CD14-positive monocyte (primary cell): ENCODE measurements at places on chromosomes 7 and 10.

- no peak for DNase-seq
These were observed 121.5 kb downstream of the NKX6-2 start for GRCh38 chr10:132664407-132664806.

GRCh38 chr7:158277219-158278141, 310.1 kb downstream of the PTPRN2 start:
- no peak for DNase-seq

GRCh38 chr7:27245798-27246691, 3.4 kb downstream of the EVX1 start:
- no peak for DNase-seq

- no peak for DNase-seq
These were observed 75.4 kb downstream of the FGFR2 start for GRCh38 chr10:121522831-121523230.

DNA sequence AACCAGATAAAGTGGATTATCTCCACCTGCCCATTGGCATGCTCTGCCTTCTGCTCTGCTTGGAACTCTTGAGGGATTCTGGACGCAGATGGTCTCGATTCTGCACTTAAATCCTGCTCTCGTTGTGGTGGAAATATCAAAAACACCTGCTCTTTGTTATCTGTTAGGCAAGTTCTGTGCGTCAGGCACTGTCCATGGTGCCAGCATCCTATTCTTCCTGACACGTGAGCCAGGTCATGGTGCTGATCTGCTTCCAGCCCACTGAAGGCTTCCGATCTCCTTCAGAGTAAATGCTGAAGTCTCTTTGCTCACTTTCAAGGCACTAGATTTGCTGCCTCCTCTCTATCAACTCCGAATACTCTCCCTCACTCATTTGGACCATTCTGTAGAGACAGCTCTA, 505.6 kb downstream of the HTR7 start:
- no peak for DNase-seq

GRCh38 chr7:155874010-155874409, 61.7 kb upstream of the SHH start:
- no peak for DNase-seq

DNA sequence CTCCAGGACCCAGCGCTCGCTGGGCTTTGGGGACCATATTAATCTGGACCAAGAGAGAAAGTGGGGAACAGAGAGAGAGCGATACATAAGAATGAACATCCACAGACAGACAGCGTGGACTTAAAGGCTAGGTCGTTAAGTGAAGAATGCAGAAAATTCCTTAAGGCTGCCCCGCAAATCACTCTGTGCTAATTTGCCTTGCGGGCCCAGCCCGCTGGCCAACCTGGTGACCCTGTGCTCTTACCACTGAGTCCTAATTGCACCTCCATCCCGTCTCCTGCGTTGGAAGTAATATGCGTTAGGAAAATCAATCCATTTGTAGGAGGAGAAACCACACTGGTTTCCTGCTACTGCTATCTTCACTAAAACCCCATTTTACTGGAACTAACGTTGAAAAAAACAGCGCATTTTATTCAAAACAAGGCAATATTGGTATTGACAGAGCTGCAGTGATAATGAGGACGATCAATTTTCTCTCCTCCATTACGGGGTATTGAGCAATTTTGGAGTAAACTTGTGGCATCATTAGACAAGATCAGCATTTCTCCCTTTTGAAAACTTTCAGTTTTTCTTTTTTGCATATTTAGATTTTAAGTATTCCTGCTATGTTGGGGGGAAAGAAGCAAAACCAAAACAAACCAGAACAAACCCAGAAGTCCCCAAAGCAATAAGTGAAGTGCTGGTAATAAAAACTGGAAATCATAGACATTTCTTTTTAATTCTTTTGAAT, 85.2 kb downstream of the WDFY4 start:
- no peak for DNase-seq

GRCh38 chr10:100128951-100129350, 47.3 kb upstream of the CPN1 start:
- DNase-seq, result no peak

DNA sequence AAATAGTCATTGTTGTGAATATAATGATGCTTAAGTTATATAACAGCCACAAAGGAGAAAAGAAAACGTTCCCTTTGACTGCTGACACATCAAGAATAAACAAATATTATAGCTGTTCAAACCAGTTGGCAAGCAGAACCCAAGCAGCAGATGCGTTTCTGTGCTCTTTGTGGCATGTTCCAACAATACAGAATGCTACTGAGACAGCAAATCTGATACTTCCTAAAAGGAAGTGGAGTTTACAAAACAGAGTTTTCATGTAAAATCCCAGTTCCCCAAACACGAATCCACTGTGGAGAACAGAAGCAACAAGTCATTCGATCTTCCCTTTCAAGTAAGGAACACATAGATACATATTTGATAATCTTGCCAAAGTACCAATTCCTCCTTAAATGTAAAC, 170.9 kb upstream of the ASAH2 start:
- DNase-seq, result peak; percentile 67

- DNase-seq, result no peak
These were observed 3.5 kb upstream of the AKR1D1 start for GRCh38 chr7:138072726-138073125.

- DNase-seq, result no peak
These were observed 9.6 kb downstream of the GDF10 start for GRCh38 chr10:47309408-47310089.

DNA sequence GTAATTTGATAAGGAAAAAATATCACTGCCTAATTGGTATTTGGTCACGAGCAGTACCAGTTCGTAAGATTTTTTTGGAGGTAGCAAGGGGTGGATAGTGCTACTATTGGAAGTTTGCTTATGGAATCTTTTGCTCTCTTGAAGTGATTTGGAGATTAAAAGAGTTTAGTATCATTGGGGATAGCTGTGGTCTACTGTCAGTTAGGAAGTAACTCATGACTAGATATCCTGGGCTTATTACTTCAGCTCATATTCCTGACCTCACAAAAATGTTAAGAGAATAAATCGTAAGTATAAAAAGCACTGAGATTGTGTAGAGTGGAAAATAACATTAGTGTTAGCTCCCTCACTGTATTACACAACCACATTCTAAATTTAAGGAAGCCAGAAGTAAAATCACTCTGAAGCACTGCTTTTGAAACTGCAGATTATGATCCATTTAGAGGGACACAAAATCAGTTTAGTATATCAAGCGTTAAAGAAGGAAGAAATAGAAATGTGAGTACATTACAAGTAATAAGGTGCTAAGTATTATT, 22.6 kb downstream of the SGPL1 start:
- DNase-seq, result no peak

GRCh38 chr10:122022276-122022675, 33.3 kb downstream of the TACC2 start:
- DNase-seq, result no peak

GRCh38 chr7:45066409-45066808, 22.4 kb downstream of the NACAD start:
- DNase-seq, result no peak

- no peak for DNase-seq
These were observed 70.6 kb downstream of the CNNM2 start for GRCh38 chr10:102988404-102989314.

DNA sequence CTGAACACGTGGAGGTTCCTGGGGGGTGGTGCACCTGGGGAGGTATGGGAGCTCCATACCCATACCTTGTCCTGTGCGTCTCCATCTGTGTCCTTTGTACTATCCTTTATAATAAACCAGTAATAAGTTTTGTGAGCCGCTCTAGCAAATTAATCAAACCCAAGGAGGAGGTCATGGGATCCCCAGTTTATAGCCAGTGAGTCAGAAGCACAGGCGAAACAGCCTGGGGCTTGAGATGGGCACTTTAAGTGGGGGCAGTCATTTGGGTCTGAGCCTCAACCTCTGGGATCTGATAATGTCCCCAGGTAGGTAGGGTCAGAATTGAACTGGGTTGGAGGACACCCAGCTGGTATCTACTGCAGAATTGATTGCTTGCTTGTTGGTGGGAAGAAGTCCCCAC, 16.9 kb downstream of the SNX10 start:
- DNase-seq, result no peak

GRCh38 chr10:76329891-76330575, 898.6 kb downstream of the LRMDA start:
- DNase-seq, result no peak

GRCh38 chr10:119104654-119105015, 722 bp downstream of the DENND10 start:
- DNase-seq, result peak; percentile 10

- DNase-seq, result no peak
These were observed 244.0 kb downstream of the HGF start for GRCh38 chr7:81525841-81526240.

DNA sequence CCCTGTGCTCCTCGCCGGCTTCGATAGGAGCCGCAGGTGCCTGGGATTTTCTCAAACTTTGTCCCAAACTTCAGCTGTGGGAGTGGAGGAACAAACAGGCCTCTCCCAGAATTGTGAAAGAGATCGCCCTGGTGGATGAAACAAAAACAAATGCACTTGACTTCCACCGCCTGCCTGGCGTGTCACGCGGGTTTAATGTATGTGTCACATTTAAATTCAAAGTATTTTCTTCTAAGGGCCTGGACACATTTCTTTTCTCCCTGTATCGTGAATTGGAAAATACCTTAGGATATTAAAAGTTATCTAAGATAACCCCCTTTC, 694 bp upstream of the WASL start:
- peak; percentile 82 for DNase-seq

DNA sequence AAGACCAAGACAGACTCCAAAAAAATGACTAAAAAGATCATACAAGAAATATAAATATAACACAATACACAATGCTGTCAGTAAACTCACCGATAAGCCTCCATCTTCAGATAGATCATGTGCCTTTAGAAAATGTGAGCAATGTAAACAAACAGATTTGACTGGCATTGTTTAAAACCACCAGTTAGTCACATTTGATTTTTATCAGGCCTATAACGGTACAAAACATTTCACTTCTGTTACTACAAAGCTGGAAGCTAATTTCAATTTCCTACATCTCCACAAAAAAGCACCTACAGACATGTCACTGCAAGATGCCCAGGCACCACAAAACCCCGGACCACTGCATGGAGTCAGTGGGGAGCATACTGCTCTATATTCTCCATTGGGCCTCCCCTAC, 18.9 kb downstream of the SGMS1 start:
- DNase-seq, result no peak

- peak; percentile 41 for DNase-seq
These were observed 183.8 kb downstream of the PRKCQ start for GRCh38 chr10:6396226-6396625.

DNA sequence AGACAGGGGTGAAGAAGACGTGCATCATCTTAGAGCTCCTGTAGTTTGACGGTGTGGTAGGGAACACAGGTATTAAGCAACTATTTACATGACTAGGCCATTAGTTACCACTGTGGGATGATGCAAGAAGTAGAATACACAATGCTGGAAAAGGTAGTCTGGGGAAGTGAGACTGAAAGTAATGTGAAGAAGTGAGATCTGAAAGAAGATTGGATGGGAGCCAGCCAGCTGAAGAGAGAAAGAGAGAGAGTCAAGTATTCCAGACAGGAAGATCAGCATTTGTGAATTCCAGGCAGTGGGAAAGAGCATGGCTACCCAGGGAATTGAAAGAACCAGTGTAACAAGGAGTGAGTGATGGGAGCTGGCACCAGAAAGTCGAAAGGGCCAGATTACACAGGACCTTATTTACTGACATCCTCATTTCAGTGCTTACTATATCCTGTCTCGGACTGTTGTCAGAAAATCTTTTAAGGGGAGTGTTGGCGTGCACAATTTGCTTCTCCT, 4.0 kb upstream of the CFAP58 start:
- DNase-seq, result peak; percentile 90

DNA sequence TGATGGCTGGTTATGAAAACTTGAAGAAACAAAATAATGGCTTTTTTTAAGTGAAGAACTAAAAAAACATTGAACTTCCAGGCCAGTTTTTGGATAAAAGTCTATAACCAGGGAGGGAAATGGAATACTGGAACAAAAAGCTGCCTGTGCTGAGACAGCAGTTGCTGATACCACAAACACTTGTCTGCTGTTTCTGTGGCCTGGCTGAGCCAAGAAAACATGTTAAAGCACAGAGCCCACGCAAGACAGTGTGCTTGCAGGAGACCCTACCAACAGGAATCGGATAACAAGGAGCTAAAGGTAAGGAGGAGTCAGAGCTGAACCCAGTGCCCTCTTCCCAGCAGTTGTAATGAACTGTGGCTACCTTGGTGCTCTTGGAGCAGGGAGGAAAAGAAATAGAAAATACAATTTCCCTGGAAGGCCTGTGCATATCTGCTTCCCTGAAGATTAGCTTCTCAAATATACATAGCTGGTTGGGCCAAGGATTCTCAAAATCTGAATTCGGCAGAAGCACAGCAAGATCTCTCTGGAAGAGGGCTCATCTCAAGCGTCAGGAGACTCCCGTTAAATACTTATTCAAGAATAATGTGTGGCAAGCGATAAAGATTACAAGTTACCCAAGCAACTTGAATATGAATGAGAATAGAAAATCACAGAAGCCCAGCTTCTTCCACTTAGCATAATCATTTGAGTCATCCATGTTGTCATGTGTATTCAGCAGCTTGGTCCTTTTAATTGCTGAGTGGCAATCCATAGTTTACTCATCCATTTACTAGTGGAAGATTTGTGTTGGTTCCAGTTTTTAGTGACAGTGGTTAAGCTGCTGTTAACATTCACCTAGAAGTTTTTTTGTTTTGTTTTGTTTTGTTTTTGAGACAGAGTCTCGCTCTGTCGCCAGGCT, 87.6 kb downstream of the NOD1 start:
- DNase-seq, result no peak

GRCh38 chr10:76036962-76037361, 605.5 kb downstream of the LRMDA start:
- no peak for DNase-seq

DNA sequence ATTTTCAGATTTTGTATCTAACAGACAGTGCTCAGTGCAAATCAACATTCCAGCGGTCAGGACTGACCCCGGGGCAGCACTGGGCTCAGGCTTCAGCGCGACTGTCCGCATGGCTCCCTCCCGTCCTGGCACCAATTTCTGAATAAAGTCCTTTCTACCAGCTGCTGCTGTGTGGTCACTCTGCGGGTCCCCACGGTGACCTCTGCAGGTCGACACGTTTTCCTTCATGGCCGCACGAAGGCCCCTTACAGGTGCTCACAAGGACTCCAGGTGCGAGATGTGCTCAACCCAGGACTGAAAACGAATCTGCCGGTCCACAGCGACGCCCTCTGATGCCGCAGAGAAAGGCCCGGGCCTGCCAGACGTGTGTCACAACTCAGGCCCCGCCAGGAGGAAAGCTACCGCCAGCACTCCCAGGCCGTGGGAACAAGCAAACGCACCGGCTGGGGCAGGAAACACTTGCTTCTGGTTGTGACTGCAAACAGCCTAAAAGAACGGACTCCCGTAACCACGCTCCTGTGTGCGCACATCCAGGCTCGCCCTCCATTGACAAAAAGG, 3.7 kb upstream of the UTF1 start:
- DNase-seq, result no peak
